ENCODE measurements at places on chromosomes 5 and 9.

GRCh38 chr5:115458416-115458815 is 86.2 kb downstream of the FEM1C start:
- no peak for DNase-seq

GRCh38 chr9:124940521-124940893 is 376 bp downstream of the GOLGA1 start:
- no peak for DNase-seq

DNA sequence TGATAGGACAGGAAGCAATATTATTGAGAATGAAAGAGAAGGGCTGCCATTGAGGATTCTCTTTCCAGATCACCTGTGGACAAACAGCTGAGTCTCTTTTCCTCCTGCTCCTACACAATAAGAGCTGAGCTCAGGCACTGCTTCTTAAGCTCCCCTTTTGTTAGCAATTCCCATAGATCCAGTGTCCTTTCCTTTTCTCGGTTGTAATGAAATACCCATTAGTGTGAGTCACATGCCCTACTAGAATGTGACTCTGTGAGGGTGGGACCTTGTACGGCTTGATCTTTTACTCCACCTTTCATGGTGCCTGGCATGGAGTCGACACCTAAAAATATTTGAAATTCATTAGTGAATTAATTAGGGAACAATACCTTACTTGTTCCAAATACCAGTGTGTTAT is 269.2 kb downstream of the NR3C1 start:
- DNase-seq: no peak

GRCh38 chr5:41762426-41762825 is 107.8 kb downstream of the OXCT1 start:
- DNase-seq: no peak

GRCh38 chr9:112046181-112046580 is 128.9 kb downstream of the SUSD1 start:
- DNase-seq: no peak

- DNase-seq: no peak
Observed at GRCh38 chr5:159202151-159202550, 7.2 kb downstream of the RNF145 start.

DNA sequence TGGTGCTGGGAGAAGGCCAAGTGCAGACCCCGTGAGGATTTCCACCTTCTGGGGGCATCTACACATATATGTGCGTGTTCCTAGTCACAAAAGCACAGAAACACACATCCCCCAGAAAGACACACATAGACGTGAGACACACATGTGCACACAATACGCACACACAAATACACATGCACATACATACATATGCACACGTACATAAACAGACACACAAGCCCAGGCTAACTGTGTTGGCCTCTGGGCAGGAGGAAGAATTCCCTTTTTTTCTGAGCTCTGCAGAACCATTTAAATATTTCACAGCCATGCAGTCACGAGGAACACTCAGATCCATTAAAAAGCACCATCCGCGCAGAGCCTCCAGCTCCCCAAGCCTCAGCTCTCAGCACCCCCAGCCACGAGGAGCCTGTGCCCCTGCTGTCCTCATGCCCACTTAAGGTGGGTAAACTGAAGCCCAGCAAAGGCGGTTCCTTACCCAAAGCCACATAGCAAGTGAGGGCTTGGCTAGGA is 5.3 kb downstream of the NINJ1 start:
- no peak for DNase-seq

- DNase-seq: no peak
Observed at GRCh38 chr5:66129144-66129543, 15.0 kb upstream of the SREK1 start.
